ENCODE measurements at places on chromosomes 3 and 15. TPM values are rescaled to one million over a fixed set of nuclear protein-coding genes. Genes with fewer than 3 reads are reported as not detected.

The STRIT1 gene
- not detected for total RNA-seq

The CD200R1 gene
- total RNA-seq, result 3.8 TPM

The EPHA6 gene
- not detected for total RNA-seq

The HOMER2 gene
- 32.1 TPM for total RNA-seq

The CCR9 gene
- total RNA-seq, result not detected

The SCN11A gene
- total RNA-seq, result not detected

The MESP1 gene
- 5.6 TPM for total RNA-seq

GRCh38 chr15:69743091-69743490 lies 290.5 kb downstream of the RPLP1 start:
- no peak for DNase-seq

DNA sequence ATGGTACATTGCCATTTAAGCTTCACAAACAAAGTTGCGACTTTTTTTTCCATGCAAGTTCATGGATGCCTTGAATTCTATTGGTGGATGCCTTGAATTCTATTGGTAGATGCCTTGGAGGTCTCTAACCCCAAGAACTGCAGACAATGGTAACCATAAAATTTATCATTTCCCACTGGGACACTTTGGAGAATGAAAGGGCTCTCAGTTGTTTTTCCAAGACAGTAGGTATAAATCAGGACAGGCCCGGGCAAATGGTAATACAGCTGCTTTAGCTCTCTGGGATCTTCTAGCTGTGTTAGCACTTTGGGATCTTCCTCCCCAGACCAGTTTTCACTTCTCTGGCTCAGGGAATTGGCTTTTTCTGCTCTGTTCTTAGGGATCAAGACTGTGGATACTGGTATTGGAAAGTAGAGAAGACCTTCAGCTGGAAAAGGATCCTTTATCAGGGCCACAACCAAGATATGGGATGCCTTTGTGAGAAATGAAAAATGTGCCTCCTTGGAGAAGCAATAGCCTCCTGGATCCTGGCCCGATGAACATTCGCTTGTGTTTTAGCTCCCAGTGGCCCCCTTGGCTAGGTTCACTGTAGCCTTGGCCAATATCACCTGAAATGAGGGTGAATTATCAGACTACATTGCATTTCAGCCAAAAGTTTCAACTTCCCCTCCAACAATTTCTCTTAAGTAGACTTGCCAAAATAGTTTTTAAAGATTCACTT lies 8.3 kb downstream of the LRRC3B start:
- no peak for DNase-seq

DNA sequence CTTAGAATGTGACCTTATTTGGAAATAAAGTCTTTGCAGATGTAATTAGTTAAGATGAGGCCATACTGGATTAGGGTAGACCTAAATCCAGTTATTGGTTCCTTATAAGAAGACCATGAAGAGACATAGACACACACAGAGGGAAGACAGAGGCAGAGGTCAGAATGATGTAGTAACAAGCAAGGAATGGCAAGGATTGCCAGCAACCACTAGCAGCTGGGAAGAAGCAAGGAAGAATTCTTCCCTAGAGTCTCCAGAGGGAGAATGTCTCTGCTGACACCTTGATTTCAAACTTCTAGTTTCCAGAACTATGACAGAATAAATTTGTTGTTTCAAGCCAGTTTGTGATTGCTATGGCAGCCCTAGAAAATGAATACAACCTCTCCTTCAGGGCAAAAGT lies 116.7 kb downstream of the WDR76 start:
- no peak for DNase-seq

GRCh38 chr15:48946074-48946839 lies 17.5 kb downstream of the SHC4 start:
- DNase-seq, result no peak

DNA sequence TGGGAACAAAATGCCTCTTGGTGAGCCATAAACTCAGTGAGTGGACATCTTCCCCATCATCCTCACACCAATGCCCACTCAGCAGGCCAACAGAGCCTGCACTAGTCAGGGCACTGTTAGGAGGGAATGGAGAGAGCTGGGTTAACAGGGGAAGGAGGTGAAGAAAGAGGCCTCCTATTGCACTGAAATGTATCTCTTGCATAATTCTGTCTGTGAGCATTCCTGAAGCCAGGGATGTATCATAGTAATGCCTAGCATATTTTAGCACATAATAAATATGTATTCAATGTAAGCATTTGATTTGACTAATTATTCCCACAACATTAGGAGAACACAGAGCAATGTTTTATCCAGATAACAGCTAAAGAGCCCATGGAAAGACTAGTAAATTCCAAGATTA lies 81.2 kb downstream of the ANO10 start:
- DNase-seq, result no peak

DNA sequence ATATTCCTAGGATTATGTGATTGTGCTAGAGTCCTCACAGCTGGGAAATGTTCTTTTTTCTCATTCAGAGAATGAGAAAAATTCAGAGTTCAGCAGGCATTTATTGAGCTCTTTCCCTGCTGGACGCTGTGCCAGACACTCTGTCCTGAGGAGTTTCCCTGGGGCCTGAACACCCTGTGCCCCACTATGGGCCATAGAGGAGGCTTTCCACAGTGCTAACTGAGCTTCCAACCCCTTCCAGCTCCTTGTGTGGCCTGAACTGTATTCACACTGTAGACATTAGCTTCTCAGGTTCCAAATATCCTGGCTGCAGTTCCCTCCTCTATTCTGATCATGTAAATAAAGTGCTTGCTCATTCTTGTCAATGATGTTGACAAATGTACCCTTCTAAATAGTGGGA lies 10.0 kb downstream of the ABHD2 start:
- no peak for DNase-seq

DNA sequence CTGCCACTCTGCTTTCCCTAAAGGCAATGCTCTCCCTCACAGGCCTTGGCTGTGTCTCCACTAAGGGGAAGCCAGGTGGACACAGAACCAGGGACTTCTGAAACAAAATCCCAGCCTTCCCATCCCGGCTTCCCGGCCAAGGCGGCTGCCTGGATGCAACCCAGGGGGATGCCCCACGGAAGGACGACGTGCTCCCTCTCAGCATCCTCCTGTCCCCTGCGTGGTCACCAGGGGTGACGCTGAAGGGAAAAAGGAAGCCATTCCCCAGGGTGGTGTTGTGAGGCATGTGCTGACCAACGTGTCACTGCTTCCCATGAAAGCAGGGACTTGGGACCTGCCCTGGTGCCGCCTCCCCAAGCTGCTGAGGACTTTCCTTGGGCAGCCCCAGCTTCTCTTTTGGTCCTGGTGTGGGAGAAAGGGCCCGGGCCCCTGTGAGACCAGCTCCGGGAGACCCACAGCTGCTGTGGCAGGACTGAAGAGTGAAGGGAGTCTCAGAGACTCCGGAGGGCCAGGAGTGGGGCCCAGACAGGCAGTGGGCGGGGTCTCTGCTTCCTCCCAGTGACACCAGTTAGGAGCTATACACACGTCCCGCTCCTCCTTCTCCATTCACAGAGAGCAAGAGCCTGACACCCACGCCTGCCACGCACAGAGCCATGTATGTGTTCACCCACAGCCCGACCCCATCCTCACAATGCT lies 139.2 kb downstream of the NUP210 start:
- no peak for DNase-seq

DNA sequence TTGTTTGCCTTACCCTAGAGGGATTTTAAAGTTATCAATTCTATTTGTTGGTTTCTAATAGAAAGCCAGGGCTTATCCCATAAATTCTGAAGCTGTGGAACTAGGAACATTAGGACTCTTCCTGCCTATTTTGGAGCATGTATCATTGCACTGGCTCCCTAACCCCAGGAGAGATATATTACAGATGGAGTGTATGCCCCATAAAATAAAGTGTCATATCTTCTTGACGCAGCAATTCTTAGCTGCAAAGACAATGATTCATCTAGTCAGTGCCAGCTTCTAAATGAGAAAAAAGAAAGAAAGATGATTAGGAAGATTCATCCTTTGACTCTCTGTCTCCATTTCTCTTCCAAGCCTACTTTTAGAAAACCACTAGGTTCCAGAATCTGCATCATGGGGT lies 74.8 kb upstream of the MAGI1 start:
- DNase-seq, result no peak

DNA sequence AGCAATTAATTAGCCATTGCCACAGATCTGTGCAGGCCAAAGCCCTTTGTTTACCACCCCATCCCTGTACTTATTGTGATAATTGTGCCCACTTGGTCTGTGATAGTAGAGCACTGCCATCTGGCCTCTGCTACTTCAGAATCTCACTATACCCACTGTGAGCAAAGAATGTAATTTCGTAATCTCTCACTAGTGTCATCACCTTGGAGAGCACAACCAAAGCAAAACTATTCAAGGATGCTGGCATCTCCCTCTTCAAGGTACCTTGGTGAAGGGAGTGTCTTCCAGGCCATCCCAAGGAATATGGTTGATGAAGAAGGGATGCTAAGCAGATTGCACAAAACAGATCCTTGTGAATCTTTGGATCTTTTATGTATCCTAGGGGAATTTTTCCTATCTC lies 34.7 kb upstream of the NOX5 start:
- no peak for DNase-seq

DNA sequence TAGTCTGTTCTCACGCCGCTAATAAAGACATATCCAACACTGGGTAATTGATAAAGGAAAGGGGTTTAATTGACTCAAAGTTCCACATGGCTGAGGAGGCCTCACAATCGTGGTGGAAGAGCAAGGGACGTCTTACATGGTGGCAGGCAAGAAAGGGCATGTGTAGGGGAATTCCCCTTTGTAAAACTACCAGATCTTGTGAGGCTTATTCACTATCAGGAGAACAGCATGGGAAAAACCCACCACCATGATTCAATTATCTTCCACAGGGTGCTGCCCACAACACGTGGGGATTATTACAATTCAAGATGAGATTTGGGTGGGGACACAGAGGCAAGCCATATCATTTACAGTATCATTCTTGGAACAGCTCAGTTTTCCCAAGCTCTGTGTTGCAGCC lies 268.0 kb downstream of the SUCLG2 start:
- peak; percentile 48 for DNase-seq
